ENCODE measurements at places on chromosomes 4 and X.

DNA sequence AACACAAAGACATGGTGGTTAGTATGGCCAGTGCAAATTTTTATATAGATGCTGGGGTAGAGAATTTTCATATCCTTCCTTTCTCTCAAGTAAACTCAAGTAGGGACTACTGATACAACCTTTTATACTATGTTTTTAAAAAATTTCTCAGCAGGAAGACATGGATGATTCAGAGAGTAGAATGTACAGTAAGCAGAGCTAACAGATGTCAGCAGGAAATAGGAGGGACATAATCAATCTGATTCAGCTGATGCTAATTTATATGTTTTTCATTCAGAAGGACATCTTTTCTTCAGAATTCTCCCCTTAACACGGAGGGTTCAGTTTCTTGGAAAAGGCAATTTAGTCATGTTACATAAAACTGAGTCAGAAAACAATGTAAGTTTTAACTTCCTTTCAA is 95.4 kb downstream of the GRIA2 start:
- DNase-seq = no peak

DNA sequence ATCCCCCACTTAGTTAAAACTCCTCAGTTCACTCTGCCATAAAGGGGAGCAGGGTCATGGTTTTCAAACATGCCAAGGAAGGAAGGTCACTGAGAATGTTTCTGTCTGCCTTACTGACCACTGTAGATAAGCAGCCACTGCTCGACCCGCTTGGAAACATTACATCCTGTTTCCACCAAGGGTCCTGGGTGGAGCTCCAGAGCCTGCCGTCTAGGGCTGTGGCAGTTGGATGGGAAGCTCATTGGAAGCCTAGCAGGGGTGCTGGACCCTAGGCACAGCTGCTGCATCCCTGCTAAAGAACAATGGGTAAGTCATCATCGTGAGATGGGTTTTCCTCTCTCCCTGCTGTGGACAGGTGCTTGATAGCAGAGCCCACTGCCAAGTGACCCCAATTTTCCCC is 76.0 kb upstream of the SRD5A3 start:
- no peak for DNase-seq

GRCh38 chr4:154088741-154089140 is 299.9 kb upstream of the SFRP2 start:
- DNase-seq = peak; percentile 13

DNA sequence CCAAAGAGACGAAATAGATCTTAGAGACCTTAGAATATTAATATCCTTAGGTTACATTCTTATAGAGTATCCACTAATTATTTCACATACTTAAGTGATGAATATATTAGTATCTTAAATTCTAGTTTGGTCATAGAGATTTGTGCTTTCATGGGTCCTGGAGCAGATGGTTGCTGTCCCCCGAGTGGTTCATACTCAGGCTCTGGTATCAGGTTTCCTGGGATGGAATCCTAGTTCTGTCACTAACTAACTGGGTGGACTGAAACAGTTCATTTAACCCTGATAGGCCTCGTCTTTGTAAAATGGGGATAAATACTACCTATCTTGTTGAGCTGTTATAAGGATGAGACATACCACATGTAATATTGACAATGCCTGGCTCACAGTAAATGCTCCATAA is 264.6 kb downstream of the TENM3 start:
- no peak for DNase-seq

DNA sequence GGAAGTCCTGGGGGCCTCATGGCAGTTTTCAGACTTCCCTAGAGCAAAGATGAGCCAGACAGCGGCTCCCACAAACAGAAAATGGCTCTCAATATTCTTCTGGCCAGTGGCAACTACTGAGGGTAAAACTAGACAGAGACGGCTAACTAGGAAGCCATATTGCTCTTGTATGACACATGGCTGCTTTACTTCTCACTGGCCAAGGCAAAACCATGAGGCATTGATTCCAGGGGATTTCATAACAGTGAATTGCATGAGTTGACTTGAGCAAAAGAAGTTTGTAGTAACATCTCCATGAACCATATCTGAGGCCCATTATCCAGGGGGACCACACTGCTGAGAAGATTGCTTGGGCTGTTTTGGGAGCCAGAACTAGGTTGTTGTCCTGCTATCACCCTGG is 13.7 kb upstream of the TLR8 start:
- no peak for DNase-seq

DNA sequence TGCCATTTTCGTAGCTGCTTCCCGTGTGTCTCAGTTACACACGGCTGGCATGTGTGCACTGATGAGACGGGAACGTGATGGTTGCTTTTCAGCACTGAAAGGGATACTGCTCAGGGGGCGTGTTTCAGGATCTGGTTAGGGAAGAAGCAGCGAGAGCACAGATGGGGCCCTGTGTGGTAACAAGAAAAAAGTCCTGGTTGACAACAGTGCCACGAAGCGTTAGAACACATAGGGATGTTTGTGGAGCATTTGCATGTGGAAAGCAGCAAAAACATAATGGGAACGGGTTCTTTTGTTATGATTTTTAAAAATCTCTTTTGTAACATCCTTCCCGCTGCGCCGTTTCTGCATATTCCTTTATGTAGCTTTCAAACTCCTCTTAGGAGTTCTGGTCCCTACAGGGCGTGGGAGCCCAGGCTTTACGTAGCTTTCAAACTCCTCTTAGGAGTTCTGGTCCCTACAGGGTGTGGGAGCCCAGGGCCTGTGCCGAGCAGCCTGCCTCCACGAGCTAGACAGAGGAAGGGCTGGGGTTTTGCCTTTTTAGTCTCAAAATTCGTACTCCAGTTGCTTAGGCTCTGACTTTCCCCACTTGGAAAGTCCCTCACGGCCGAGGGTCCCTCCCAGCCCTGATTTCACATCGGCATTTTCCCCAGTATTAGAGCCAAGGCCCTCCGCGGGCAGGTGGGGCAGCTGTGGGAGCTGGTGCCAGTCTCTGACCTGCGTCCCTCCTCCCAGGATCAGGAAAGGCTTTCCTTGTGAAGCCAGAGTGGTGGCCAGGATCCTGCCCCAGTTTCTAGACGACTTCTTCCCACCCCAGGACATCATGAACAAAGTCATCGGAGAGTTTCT is 11.0 kb upstream of the MSANTD1 start:
- DNase-seq = no peak

GRCh38 chr4:13547485-13548041 is 3.3 kb upstream of the NKX3-2 start:
- no peak for DNase-seq

Measured in brain microvascular endothelial cell (primary cell).